Karpas-422 (cell line): ENCODE measurements at places on chromosomes 11 and 22. TPM values are rescaled to one million over a fixed set of nuclear protein-coding genes. Genes with fewer than 3 reads are reported as not detected.

GRCh38 chr11:32569313-32569881 lies 14.2 kb upstream of the EIF3M start:
- DNase-seq: no peak

- no peak for DNase-seq
These were observed 660.6 kb downstream of the ETS1 start for GRCh38 chr11:127926721-127927120.

DNA sequence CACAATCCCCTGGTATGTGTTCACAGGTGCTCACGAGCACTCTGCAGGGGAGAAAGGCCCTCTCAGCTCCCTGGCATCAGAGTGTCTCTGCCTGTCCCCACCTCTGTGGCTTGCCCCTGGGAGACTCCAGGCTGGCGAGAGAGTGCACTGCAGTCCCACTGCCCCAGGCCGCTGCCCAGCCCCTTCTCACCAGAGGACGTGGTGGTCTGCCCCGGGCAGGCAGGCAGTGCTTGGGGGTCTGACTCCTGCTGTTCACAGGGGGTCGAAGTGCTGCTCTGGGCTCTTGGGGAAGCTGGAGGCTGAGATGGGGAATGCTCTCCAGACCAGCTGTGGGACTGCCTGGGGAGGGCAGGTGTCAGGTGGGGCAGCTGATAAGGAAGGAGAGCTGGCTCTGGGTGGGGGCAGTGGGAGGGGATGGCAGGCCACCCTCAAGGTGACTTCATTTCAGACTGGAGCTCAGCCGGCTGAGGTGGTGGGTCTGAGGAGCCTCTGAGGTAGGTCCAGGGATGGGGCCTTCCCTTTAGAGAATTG lies 151.0 kb upstream of the B3GAT1 start:
- DNase-seq: no peak

CRYBB2 gene
- not detected in 2 replicates for total RNA-seq

OR52E8 gene
- not detected in 2 replicates for total RNA-seq

DNA sequence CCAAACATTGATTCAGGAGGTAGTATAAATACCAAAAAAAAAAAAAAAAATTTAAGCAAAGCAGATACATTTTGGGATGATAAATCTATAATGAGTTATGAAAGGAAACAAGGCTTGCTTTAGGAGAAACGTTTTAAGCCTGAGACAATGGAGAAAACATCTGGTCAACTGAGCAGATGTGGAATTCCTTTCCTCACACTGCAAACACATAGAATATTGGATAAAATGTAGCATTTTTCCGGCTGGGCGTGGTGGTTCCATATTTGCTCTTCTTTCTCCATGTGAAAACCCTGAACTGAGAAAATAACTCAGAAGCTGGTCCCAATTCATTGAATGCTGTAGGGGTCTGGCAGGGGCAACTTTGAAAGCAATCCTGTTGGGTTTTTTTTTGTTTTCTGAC lies 33.9 kb downstream of the ENDOD1 start:
- no peak for DNase-seq

SCGB1C1 gene
- not detected in 2 replicates for total RNA-seq

DNA sequence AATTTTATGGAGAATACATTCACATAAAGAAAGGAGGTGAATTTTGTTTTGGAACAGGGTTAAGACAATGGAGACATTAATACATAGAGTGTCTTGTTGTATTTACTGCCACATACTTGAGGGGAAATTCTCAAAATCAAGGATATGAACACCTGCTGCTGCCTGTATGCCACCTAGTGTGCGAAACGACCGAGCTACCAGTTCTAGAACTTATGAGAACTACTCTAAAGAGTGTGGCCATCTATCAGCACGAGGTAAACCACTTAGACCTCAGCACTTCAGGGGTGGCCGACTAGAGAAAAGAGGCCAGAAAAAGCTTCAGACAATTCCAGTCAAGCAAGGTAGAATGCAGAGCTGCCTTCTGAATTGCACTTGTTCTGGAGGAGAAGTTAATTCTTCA lies 1.5 kb upstream of the AGBL2 start:
- DNase-seq: no peak

- no peak for DNase-seq
These were observed 13.6 kb downstream of the TUB start for GRCh38 chr11:8094656-8095055.

DNA sequence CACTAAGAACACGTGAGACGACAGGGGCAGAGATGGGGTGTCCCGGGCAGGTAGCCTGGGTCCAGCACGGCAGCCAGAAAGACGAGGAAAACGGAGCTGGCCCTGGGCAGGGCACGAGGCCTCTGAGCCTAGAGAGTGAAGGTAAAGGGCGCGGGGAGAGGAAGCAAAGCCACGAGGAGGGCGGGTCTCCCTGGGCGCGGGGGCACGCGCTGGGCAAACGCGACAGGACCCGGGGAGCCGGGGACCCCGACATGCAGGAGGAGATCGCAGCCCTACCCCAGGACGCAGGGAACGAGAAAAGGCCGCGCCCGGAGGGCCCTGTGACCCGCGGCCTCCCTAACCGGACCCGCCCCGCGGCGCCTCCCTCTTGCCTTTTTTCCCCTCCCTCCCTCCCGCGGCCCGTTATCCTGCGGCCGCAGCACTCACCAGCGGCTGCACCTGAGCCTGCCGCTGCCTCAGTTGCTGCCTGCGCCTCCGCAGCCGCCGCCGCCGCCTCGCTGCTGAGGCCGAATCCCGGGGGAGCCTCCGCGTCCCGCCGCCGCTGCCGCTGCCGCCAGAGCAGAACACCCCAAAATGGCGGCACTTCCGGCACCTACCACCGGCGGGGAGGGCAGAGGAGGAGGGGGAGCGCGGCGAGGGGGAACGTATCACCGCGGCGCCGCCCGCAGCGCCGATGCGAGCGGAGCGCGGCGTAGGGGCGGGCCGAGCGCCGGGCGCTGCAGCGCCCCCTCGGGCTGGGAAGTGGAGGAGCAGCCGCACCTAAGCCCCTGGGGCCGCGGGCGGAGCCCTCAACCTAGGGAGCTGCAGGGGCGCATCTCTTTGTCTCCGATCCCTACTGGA lies at the start of gene CELF1:
CELF1 (minus strand) TSS at position 567 of the 840 bp plus-strand sequence. CDS start 53,609 bp downstream, outside the sequence.
- DNase-seq: peak; percentile 97

GRCh38 chr22:20232237-20232598 lies 35.9 kb downstream of the RTN4R start:
- DNase-seq: no peak

- no peak for DNase-seq
These were observed 622.1 kb downstream of the OPCML start for GRCh38 chr11:132910011-132910760.

- DNase-seq: peak; percentile 56
These were observed 1.1 kb upstream of the MRGPRX4 start for GRCh38 chr11:18171377-18172000.

DNA sequence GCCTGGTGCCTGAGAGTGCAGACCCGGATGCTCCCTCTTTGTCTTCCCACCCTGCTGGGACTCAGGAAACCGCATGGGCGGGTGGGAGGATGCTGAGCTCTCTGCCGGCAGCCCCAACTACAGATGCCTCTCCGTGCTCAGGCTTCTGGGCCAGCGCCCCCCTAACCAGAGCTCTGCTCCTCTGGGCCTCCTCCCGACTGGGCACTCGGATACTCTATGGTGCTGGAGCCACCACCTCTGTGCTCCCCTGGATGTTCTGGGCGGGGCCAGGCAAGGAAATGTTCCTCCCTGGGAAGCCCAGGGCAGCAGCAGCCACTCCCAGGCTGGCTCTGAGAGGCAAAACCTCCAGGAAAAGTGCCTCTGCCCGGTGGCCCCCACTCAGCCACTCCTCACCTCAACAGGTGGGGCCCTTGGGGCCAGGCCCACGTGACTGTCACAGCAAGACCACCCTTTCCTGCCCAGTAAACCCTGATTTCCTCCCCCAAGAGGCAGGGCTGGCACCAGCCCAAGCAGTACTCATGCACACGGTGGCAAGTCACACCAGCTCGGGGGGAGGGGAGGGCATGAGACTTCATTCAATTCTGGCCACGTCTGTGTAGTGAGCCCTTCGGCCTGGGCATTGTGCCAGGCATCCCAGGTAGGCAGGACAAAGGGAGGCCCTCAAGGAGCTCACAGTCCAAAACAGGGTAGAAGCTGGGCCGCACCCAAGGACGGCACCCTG lies 54.7 kb upstream of the TCF20 start:
- DNase-seq: no peak

OR52N1 gene
- not detected in 2 replicates for total RNA-seq

GRCh38 chr22:43346521-43346929 lies 3.4 kb upstream of the SCUBE1 start:
- DNase-seq: peak; percentile 84

DNA sequence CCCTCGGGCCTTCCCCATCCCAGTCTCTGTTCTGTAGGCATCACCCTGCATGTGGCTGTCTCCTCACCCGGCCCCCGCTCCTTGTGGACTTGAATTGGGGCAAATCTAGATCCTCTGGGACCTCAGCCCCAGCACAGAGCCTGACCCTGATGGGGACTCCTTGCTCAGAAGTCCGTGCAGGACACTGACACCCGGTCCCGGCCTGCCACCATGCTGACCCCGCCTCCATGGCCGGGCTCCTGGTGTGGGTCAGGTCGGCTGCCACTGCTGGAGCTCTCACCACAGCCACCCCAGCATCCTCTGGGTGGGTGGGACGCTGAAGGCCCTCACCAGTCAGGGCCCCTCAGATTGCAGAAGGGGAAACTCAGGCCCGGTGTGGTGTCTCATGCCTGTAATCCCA lies 1.8 kb downstream of the IGLL1 start:
- DNase-seq: peak; percentile 71

DNA sequence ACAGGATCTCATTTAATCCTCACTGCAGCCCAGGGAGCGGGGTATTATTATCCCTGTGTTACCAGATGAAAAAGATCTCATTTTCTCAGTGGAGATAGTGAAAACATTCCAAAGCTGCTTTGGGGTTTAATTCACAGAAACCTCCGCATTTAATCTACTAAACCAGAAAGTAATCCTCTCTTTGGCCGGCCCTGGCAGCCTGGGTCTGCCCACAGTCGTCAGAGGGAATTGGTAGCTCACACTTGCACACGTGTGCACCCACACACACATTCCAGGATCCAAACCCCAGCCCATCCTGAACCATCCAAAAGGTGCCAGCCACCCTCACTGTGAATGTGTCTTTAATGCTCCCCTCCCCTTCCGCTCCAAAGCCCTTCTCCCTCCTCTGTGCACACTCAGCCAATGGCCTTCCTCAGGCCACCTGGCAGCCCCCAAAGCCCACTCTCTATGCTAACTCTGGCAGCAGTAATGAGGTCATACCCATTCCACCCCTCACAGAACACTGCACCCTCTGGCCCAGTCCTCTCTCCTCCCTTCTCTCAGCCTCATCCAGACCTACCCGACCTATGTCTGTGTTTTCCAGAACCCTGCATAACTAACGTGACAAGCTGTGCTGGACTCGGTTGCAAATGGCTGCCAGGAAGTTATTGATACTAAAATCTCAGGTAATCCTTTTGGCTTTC lies 466.2 kb downstream of the SOX6 start:
- DNase-seq: no peak

- DNase-seq: no peak
These were observed 10.2 kb downstream of the SMTN start for GRCh38 chr22:31091106-31091975.

ABTB2 gene
- not detected in 2 replicates for total RNA-seq

DNA sequence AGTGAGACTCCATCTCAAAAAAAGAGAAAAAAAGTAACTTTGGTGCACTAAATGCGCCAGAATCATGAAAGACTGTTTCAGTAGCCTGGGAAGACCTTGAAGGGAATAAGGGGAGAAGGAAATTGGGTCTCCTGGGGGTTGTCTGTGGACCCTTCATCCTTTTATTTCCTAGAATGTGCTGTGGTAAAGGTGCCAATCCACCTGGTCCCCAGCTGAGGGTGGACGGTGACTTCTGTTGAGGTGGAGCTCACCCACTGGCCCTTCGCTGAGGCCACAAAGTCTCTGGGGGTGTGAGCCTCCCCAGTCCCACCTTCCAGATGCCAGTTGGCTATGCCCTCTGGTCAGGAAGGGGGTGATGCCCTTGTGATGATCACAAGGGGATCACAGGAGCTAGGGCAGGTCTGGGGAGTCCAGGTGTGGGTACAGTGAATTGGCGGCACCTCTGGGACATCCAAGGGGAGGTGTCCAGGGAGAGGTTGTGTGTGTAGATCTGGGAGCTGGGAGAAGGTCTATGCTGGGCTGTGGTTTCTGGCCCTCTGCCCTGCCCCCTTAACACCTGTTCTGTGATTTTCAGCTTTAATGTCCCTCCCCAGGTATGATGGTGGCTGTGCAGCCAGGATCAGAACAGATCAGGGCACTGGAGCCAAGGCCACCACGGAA lies 34.2 kb upstream of the LMO1 start:
- no peak for DNase-seq

OR8G5 gene
- not detected in 2 replicates for total RNA-seq

DNA sequence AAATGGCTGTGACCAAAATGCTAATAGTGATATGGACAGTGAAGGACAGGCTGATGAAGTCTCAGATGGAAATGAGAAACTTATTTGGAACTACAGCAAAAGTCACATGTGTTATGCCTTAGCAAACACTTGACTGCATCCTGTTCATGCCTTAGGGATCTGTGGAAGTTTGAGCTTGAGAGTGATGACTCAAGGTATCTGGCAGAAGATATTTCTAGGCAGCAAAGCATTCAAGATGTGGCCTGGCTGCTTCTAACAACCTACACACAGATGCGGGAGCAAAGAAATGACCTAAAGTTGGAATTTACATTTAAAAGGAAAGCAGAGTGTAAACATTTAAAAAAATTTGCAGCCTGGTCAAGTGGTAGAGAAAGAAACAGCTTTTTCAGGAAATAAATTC lies 28.1 kb upstream of the CD81 start:
- no peak for DNase-seq

PAMR1 gene
- not detected in 2 replicates for total RNA-seq

GRCh38 chr11:798093-798713 lies at the start of gene SLC25A22:
Gene SLC25A22, minus strand, starts transcription at chr11:798281. Its CDS starts 3,275 bp downstream, at chr11:795006.
- peak; percentile 95 for DNase-seq

GRCh38 chr11:86678823-86679222 lies 6.4 kb upstream of the ME3 start:
- DNase-seq: no peak

GRCh38 chr11:104051778-104052177 lies 15.3 kb downstream of the DDI1 start:
- no peak for DNase-seq

GAS2L1 gene
- total RNA-seq: not detected in 2 replicates

PTGDR2 gene
- not detected in 2 replicates for total RNA-seq

GRCh38 chr11:90202342-90202741 lies 20.5 kb downstream of the CHORDC1 start:
- DNase-seq: no peak

DNA sequence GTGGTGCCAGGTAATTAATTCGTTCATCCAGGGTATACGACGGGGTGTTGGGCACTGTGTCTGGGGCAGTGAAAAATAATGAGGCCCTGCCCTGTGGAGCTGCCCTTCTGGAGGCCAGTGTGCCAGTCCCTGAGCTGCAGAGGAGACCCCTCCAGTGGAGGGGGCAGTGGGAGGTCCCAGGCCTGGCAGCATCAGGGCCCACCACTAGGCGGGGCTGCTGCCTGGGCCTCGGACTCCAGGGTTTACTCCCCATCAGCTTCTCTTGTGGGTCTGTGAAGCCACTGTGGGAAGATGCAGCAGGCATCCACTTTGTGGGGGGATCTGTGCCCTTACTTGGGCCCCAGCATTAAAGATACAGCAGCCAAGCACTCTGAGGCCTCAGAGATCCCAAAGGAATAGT lies 17.4 kb upstream of the TMPRSS6 start:
- peak; percentile 57 for DNase-seq

- DNase-seq: no peak
These were observed 349.4 kb upstream of the NCAM1 start for GRCh38 chr11:112611771-112612170.

SCN4B gene
- not detected in 2 replicates for total RNA-seq
